ENCODE measurements at places on chromosomes 6 and 20.

- DNase-seq: no peak
These were observed 15.0 kb downstream of the PARD6B start for GRCh38 chr20:50746138-50746940.

DNA sequence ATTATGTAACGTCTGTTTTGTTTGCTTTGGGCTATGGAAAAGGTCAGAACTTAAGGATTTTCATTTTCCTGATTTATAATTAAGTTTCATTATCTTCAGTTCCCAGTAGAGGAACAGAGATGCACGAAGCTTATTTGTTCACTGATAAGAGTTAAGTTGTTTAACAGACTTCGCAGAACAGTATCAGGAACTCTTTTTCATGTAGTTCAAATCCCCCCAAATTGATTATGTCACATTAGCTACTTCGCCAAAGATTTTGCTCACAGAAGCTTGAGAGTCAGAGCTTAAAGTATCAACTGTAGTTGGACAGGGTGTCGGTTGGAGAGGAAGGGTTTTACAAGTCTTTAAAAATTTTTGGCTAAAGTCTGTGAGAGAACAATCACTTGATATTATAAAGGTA is 43.4 kb downstream of the ZHX3 start:
- DNase-seq: no peak

DNA sequence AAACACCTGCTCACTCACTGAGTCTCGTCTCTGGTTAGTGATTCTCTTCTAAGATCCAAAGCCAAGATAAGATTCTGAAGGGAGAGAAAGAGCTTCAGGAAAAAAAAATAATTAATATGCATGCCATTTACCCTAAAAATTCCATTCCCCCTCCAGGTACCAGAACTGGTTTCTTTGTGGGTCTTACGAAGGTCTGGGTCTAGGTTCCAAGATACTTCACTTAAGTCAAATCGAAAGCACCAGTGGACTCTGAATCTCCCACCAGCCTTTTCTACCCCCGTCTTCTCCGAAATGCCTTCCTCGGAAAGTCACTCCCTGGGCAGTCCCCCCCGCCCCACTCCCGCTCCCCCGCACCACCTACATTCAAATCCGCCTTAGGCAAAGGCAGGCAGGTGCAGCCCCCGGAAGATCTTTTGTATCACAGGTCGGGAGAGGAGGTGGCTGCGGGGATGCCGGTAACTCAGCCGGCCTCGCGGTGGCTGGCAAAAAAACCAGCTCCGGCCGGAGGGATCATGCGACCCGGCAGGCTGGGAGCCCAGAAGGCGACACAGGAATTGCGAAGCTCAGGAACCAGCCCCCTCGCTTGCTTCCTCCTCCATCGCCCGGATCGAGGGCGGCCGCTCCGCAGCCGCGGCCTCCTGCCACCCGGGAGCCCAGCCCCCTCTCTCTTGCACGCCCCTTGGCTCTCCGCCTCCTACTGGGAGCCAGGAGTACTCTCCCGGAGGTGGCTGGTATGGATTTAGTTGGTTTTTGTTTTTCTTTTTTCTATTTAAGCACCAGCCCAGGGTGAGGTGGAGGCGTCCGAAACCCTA is at the start of gene BCL2L1:
Gene BCL2L1 (minus strand): TSS at position 612 of the 812 bp plus-strand sequence. CDS start 650 bp downstream, outside the sequence.
- DNase-seq: peak; percentile 85

GRCh38 chr20:23128461-23129125 is 42.5 kb upstream of the CD93 start:
- DNase-seq: no peak
